Right atrium auricular region (tissue), 2 donors: ENCODE measurements at places on chromosomes 5 and 9.

DNA sequence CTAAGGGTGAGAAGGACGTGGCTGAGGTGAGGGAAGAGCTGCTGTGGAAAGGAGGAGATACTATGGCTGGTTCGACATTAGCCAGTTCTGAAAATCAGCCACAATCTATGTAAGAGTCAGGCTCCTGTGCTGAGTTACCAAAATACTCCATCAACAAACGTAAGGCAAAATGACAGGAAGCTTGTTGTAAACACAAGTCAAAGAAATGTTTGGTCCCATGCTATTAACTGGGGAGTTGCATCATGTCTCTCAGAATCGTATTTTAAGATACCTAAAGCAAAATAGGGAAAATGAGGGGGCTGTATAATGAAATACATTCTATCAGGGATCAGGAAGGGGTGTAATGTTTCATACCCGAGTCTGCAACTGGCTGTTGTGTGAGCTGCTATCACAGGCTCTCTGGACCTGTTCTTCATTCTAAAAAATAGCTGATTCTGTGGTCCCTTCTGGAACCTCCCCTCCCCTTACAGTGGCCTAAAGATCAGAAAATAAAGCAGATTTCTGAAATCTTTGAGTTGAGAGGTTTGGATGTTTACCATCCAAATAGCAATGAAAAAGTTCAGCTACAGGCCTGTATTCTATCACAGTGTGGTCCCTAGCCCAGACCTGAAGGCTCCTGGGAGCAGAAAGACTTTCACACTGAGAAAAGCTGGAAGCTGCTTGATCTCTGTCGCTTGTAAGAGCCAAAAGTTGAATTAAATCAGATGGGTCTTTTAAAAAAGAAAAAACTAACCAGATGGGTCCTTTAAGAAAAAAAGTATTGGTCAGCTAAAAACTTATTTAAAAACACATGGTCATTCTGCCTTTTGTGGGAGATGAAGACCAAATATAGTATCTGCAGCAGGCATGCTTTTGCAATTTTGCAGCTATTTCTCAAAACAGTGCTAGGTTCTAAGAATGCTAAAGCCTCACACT, 97.8 kb upstream of the SMC5 start:
- H3K4me1 ChIP-seq = peaks cover 16% of the 10 kb centered on the region
- peaks cover 5% of the 10 kb centered on the region for H3K36me3 ChIP-seq
- H3K4me3 ChIP-seq = no peak overlapping the region
- no peak for DNase-seq
- H3K27ac ChIP-seq = peak overlapping the region; percentile 37
- H3K27me3 ChIP-seq = no peaks in the 10 kb centered on the region

GRCh38 chr9:135513351-135513846, 7.8 kb upstream of the LCN1 start:
- H3K4me3 ChIP-seq = no peak overlapping the region
- H3K36me3 ChIP-seq = no peaks in the 10 kb centered on the region
- no peaks in the 10 kb centered on the region for H3K27me3 ChIP-seq
- no peak overlapping the region for H3K27ac ChIP-seq
- no peak for DNase-seq

GRCh38 chr5:82917584-82917983, 159.6 kb downstream of the TMEM167A start:
- no peak overlapping the region for H3K4me3 ChIP-seq
- no peaks in the 10 kb centered on the region for H3K36me3 ChIP-seq
- H3K27ac ChIP-seq = no peak overlapping the region
- no peaks in the 10 kb centered on the region for H3K27me3 ChIP-seq
- H3K4me1 ChIP-seq = no peaks in the 10 kb centered on the region
- DNase-seq = no peak

DNA sequence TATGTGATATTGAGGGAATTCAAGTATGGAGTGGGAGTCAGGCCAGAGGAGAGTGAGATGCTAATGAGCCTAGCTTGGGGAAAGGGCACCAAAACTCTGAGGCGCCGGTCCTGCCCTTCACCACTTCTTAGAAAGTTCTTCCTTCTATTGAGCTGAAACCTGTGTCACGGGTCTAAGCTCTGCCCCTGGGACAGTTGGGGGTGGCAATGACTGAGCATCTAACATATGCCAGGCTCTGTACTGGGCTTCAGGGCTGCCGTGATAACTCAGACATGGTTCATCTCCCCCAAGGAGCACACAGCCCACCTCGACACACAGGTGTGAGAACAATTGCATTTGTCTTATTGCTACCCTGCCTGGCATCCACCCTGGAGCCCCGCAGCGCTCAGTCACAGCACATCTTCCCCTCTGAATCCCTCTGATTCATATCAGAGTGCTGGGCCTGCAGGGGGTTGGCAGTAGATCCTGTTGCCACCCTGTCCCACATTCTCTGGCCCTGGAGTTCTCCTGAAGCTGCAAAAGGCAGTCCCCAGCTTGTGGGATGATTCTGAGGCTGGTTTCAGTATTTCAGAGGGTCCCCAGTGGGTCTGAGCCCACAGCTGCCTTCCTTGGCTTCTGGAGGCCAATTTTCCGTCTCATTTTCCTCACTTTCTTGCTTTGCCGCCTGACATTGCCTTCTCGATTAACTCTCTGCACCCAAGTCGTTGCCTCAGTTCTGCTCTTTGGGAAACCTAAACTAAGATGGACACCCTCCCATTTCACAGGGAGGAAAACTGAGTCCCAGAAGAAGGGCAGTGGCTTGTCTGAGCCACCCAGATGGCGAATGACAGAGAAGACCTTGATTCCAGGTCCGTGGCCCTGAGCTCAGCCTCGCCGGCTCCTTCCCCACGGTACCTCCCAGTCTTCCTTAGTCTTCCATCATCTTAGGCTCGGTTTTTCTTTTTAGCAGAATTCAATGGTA, 42.5 kb downstream of the ALG2 start:
- DNase-seq = no peak
- H3K27me3 ChIP-seq = no peaks in the 10 kb centered on the region
- no peak overlapping the region for H3K27ac ChIP-seq
- H3K4me1 ChIP-seq = no peaks in the 10 kb centered on the region
- H3K4me3 ChIP-seq = no peak overlapping the region
- H3K36me3 ChIP-seq = no peaks in the 10 kb centered on the region

DNA sequence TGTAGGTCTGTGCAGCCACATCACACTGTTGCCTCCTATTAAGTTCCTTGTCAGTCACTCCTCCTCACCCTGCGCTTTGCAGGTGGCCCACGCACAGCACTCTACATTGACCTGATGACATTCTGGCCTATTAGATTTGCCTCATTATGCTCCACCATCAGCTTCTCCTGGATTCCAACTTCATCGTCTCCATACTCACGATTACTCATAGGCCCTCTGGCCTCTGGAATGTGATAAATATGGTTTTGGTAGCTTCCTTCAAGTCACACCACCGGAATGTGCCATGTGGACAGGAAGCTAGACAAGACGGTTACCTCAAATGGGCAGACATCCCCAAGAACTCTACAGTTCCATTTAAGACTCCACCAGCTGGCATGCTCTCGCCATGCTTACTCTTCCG, 158.0 kb upstream of the LHFPL2 start:
- H3K4me3 ChIP-seq = no peak overlapping the region
- H3K4me1 ChIP-seq = peaks cover 22% of the 10 kb centered on the region
- no peaks in the 10 kb centered on the region for H3K36me3 ChIP-seq
- no peaks in the 10 kb centered on the region for H3K27me3 ChIP-seq
- DNase-seq = no peak
- no peak overlapping the region for H3K27ac ChIP-seq

- H3K4me3 ChIP-seq = no peak overlapping the region
- no peaks in the 10 kb centered on the region for H3K36me3 ChIP-seq
- no peak overlapping the region for H3K27ac ChIP-seq
- H3K4me1 ChIP-seq = peaks cover 15% of the 10 kb centered on the region
- H3K27me3 ChIP-seq = no peaks in the 10 kb centered on the region
These were observed 175.9 kb downstream of the ARRDC3 start for GRCh38 chr5:91207248-91207647.

GRCh38 chr5:173629628-173630027, 13.2 kb upstream of the BOD1 start:
- H3K4me1 ChIP-seq = no peaks in the 10 kb centered on the region
- no peak overlapping the region for H3K4me3 ChIP-seq
- no peak for DNase-seq
- H3K36me3 ChIP-seq = no peaks in the 10 kb centered on the region

DNA sequence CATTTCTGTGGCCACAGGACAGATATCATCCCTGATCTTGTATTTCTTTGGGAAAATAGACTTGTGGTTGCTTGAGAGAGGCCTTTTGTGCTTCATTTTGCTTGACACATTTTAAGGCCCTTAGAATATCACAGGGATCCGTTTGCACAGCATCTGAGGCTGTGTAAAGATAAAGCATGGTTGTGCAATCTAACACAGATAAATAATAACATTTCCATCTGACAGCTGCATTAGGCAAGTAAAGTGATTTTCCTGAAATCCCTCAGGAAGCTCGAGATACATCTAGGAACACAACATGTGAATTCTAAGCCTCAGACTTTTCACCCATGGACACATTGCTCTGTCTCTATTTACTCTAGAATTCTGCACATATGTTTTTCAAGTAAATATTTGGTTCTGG, 212.8 kb upstream of the ADAMTSL1 start:
- H3K36me3 ChIP-seq = no peaks in the 10 kb centered on the region
- no peak overlapping the region for H3K4me3 ChIP-seq
- no peaks in the 10 kb centered on the region for H3K4me1 ChIP-seq
- no peak overlapping the region for H3K27ac ChIP-seq

- DNase-seq = no peak
- no peaks in the 10 kb centered on the region for H3K27me3 ChIP-seq
- H3K4me3 ChIP-seq = no peak overlapping the region
- no peak overlapping the region for H3K27ac ChIP-seq
- H3K36me3 ChIP-seq = no peaks in the 10 kb centered on the region
These were observed 357.0 kb upstream of the PIK3R1 start for GRCh38 chr5:67858471-67859031.

DNA sequence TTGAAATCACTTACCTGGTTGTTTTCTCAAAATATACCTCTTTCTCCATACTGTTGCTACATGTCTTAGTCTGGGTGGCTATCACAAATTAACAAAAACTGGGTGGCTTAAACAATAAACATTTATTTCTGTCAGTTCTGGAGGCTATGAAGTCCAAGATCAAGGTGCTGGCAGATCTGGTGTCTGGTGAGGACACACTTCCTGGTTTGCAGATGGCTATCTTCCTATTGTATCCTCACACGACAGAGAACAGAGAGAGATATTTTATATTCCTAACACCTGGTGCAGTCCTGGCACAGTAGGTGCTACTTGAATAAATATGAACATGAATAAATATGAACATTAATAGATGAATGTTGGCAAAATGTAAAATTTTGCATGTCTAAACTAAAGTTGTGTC, 164.3 kb upstream of the ACOT12 start:
- H3K27me3 ChIP-seq = no peaks in the 10 kb centered on the region
- no peak for DNase-seq
- peaks cover 8% of the 10 kb centered on the region for H3K4me1 ChIP-seq
- H3K36me3 ChIP-seq = no peaks in the 10 kb centered on the region

GRCh38 chr5:33227247-33227646, 213.5 kb upstream of the TARS1 start:
- H3K27ac ChIP-seq = no peak overlapping the region
- H3K27me3 ChIP-seq = no peaks in the 10 kb centered on the region
- no peak overlapping the region for H3K4me3 ChIP-seq
- no peaks in the 10 kb centered on the region for H3K4me1 ChIP-seq
- no peak for DNase-seq

GRCh38 chr9:120369608-120370220, 210.3 kb downstream of the CDK5RAP2 start:
- no peaks in the 10 kb centered on the region for H3K4me1 ChIP-seq
- no peaks in the 10 kb centered on the region for H3K36me3 ChIP-seq
- no peak overlapping the region for H3K27ac ChIP-seq
- H3K4me3 ChIP-seq = no peak overlapping the region

DNA sequence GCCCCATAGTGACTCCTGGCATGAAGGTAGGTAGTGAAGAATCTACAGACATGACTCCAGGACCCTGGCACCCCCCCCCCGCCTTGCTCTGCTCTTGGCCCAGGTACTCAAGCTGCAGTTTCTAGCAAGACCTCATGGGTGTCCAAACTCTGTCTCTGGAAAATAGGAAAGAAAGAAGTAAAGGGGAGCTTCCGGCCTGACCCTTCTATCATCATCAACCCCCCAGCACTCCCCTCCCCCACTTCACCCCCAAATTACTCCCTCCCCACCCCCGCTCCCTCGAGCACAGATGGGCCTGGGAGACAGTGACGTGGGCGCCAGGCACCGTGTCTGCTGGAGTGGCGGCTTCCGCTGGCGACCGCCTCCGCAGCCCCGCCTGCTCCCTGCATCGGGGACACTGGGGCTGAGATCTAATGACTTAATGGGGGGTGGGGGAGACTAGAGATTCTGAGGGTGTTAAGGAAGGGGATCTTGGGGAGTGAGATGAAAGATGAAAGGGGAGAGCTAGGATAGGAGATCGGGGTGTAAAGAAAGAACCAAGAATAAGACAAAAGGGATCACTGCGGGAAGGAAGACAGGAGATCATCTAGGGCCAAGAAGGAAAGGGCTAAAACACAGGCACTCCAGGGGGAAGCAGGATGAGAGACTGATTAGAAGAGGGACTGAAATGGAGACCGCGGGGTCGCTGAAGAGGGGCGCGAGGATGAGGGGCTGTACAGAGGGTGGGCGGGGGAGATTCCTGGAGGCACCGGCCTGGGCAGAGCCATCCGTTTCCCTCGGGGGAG, 1.1 kb upstream of the DNAJB5 start:
- no peaks in the 10 kb centered on the region for H3K36me3 ChIP-seq
- DNase-seq = no peak
- H3K27me3 ChIP-seq = no peaks in the 10 kb centered on the region
- peaks cover 46% of the 10 kb centered on the region for H3K4me1 ChIP-seq
- peak overlapping the region; percentile 99 for H3K27ac ChIP-seq

DNA sequence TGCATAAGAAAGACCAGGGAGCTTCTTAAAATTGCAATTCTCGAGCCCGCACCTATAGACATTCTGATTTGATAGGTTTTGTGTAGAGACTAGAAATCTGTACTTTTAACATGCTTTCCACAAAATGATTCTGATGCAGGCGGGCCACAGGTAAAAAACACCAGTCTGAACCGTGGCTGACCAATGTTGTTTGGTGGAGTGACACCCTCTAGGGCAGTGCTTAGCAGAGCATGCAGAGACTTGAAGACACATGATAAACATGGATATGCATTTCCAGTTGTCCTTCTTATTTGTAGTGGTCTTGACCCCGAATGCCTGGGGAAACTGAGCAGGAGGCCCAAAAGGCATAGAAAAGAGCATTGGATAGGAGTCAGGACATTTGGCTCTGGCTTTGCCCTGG, 10.5 kb upstream of the COL15A1 start:
- no peak overlapping the region for H3K27ac ChIP-seq
- H3K36me3 ChIP-seq = no peaks in the 10 kb centered on the region
- no peaks in the 10 kb centered on the region for H3K27me3 ChIP-seq
- DNase-seq = no peak

DNA sequence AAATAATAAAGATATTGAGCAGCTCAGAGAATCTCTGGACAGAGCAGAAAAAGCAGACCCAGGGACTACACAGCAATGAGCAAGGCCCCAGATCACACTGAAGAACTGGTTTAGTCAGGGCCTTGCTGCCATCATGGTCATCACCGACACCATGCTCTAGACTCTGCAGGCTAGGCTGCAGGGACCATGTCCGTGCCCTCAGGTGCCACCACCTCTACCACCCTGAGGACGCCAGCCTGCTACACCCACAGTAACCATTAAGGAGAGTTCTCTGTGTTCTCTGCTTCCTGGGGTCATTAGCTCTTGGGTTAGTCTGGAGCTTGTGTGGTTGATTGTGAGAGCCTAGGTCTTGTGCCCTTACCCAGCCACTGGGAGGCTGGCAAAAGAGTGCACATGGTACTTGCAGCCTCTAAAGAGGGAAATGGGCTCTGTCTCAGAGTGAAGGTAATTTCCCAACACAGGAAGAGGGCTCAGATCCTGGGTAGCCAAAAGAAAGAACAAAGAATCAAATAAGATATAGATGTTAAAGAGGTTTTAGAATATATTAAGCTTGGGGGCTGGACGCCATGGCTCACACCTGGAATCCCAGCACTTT, 31.9 kb upstream of the JADE2 start:
- no peaks in the 10 kb centered on the region for H3K36me3 ChIP-seq
- DNase-seq = no peak
- no peaks in the 10 kb centered on the region for H3K27me3 ChIP-seq
- no peaks in the 10 kb centered on the region for H3K4me1 ChIP-seq
